ENCODE measurements at places on chromosomes 1 and 21. TPM values are rescaled to one million over a fixed set of nuclear protein-coding genes. Genes with fewer than 3 reads are reported as not detected.

DNA sequence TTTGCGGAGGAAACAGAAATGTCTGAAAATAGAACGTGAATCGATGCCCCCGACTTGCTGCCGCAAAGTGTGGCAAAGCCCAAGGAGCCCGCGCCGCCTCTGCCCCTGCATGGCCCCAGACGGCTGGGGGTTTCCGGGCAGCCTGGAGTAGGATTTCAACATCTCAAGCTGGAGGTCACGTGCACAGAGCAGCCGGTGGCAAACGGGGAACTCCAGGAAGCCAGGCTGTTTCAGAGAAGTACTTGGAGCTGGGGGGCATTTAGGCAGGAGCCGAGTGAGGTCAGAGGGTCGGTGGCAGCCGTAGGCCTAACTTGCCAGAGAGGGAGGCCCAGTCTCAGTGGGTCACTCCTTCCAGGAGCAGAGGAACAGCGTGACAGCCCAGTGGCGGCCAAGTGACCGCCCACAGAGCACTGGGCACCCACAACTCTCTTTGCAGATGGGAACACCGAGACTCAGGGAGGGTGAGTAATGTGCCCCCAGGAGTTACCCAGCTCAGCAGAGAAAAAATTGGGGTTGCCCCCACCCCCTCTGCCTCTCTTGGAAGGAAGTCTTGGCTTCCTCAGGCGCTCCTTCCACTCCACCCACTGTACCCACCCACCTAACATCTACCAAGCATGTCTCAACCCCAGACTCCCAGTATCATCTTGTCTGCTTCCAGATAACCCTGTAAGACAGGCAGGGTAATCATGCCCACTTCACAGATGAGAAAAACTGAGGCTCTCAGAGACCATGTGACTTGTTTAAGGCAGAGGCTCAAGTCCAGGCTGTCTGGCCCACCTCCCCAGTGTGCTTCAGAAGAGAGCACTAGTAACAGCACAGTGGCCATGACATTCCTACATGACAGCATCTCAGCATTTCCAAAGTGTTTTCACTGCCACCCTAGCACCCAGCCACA lies 179.4 kb downstream of the HIVEP3 start:
- H3K27me3 ChIP-seq = no peaks in the 10 kb centered on the region
- H3K36me3 ChIP-seq = no peaks in the 10 kb centered on the region
- no peak overlapping the region for H3K4me3 ChIP-seq
- H3K4me1 ChIP-seq = peaks cover 22% of the 10 kb centered on the region
- DNase-seq = no peak

DNA sequence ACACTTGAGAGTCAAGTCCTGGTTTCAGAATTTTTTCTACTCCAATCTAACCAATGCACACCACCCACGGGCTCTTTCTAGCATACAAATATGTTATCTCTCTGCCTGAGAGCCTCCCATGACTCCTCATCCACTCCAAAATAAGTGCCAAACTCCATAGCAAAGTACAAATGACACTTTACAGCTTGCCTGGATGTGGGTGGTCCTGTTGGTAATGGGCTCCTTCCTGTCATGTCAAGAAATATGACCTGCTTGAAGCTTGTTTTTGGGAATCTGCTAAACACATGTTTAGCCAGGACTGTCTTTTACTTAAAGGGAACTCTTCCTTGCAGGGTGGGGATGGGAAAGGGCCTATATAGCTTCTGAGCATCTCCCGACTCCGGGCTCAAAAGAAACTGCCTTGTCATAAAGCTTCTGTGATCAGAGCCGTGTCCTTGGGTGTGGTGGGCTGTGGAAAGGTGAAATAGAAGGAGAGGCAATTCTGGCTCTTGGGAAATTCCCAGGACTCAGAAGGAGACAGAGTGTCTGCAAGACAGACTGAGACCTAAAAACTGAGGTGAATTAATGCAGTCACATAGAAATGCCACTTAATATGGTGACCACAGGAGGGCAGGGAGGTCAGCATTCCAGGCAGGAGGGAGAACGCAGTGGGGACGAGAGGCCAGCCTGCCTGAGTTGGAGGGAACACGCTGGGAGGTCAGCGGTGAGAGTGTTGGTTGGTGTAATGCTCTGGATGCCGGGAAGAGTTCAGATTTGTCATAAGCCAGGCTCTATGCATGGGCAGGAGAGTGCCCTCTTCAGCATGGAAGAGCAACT lies 6.1 kb upstream of the IGFN1 start:
- no peak overlapping the region for H3K4me3 ChIP-seq
- no peak overlapping the region for H3K27ac ChIP-seq
- DNase-seq = no peak
- no peaks in the 10 kb centered on the region for H3K4me1 ChIP-seq

The KRTCAP2 gene
- 126 TPM for total RNA-seq

The SPRR5 gene
- total RNA-seq = not detected

The MYOG gene
- not detected for total RNA-seq

DNA sequence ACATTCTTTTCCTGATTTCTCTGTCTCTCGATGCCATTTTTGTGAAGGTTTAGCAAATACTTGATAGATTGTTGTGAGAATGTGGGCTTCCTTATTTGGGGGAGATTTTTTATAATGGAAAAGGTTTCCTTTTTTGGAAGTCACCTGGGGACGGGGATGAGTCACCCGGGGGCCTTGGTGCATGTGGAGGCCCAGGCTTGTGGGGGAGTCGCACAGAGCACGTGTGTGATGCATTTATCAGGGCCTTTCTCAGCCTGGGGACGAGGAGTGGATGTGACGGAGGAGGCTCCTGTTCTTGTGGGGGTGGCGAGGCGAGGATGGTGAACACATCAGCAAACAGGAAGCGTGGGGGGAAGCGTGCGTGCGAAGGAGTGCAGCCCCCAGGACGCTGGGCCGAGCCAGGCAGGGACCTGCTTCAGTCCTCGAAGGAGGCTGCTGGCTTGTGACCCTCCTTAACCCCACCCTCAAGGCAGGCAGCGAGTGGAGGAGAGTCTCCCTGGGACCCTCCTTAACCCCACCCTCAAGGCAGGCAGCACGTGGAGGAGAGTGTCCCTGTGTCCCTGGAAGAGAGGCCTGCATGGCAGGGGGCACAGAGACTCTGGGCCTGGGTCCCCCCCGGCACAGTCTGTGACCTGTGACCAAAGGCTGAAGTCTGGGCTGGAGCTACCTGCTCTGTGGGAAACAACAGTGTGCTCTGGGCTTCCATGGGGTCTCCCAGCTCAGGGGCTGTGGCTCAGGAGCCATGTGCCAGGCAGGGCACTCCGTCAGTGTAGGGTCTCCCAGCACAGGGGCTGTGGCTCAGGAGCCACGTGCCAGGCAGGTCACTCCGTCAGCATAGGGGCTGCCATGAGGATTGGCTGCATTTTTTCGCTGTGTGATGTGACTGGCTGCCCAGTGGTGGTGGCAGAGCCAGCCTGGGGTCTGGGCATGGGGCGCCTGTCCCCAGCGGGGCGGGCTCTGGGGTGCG lies 57.2 kb downstream of the AGPAT3 start:
- no peak overlapping the region for H3K4me3 ChIP-seq
- no peak for DNase-seq
- H3K4me1 ChIP-seq = peaks cover 56% of the 10 kb centered on the region
- H3K27ac ChIP-seq = no peak overlapping the region
- H3K36me3 ChIP-seq = no peaks in the 10 kb centered on the region

DNA sequence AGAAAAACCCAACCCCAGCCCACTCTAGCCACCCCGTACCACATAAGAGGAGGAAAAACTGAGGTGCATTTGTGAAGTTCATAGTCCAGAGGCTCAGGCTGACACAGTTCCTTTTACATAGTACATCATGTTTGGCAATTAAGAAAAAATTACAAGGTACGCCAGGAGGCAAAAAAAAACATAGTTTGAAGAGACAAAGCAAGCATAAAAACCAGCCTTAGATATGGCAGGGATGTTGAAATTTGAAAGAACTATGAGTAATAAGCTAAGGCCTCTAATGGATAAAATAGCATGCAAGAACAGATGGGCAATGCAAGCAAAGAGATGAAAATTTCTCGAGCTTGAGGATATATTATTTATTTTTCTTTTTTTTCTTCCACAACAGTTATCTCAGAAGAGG lies 31.9 kb downstream of the MIXL1 start:
- H3K27me3 ChIP-seq = no peaks in the 10 kb centered on the region
- no peaks in the 10 kb centered on the region for H3K36me3 ChIP-seq
- no peaks in the 10 kb centered on the region for H3K4me1 ChIP-seq
- DNase-seq = no peak

GRCh38 chr1:23558872-23559135 lies 497 bp downstream of the ID3 start:
- H3K27ac ChIP-seq = peak overlapping the region; percentile 97
- peak overlapping the region; percentile 91 for H3K4me3 ChIP-seq
- H3K27me3 ChIP-seq = no peaks in the 10 kb centered on the region
- H3K36me3 ChIP-seq = peaks cover 26% of the 10 kb centered on the region
- no peak for DNase-seq

The TNFSF18 gene
- 0.42 TPM for total RNA-seq

- peaks cover 60% of the 10 kb centered on the region for H3K27me3 ChIP-seq
- peak overlapping the region; percentile 15 for H3K4me3 ChIP-seq
- peak; percentile 21 for DNase-seq
- peak overlapping the region; percentile 82 for H3K27ac ChIP-seq
These were observed 164.7 kb downstream of the RUNX1 start for GRCh38 chr21:34884346-34884929.

The SELP gene
- total RNA-seq = 9.1 TPM

DNA sequence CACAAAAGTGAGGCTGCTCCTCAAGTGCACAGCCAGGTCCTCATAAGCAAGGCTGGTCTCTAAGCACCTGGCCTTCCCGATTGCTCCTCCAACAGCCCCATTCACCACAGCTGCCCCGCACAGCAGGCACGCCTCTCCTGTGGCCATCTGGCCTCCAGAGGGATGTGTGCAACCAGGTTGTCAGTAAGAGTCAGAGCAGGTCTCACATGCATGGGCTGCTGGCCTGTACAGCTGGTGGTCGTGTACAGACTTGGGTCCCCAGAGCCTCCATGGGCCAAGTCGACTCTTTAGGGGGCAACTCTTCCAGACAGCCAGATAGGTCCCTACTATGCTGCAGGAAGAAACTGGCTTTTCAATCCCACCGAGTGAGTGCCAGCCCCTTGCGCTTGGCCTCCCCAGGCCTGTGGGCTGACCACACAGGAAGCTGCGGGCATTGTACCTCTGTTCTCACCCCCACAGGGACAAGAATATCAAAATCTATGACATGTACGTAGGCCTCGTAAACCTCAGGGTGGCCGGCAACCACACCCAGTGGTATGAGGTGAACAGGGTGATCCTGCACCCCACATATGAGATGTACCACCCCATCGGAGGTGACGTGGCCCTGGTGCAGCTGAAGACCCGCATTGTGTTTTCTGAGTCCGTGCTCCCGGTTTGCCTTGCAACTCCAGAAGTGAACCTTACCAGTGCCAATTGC lies 1.4 kb downstream of the PRSS38 start:
- no peaks in the 10 kb centered on the region for H3K36me3 ChIP-seq
- H3K27ac ChIP-seq = no peak overlapping the region
- H3K4me1 ChIP-seq = no peaks in the 10 kb centered on the region
- no peak overlapping the region for H3K4me3 ChIP-seq
- no peaks in the 10 kb centered on the region for H3K27me3 ChIP-seq
- DNase-seq = no peak

DNA sequence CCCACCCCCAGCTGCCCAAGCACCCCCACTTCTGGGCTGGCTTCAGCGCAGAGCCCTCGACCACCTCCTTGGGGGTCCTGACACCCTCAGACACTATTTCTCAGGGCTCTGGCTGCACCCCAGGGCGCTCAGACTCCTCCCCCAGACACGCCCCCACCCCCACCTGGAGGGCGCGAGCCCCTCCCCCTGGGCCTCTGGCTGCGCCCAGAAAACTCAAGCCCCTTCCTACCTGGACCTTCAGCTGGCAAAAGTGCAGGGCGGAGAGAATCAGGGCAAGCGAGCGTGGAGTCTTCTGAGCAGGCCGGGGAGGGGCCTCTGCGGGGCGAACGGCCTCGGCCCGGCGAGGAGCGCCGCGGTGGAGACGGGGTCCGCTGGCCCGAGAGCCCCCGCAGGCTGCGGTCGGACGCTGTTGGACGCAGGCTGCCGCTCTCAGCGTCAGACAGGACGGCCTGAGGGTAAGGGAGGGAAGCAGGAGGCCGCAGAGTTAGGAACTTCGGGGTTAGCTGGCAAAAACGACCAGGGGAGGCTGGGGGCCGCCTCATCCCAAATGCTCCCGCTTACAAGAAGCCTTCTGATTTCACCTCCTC lies 17.4 kb upstream of the NBPF1 start:
- H3K4me3 ChIP-seq = no peak overlapping the region
- no peaks in the 10 kb centered on the region for H3K27me3 ChIP-seq
- H3K36me3 ChIP-seq = peaks cover 85% of the 10 kb centered on the region
- no peak for DNase-seq
- H3K27ac ChIP-seq = no peak overlapping the region

DNA sequence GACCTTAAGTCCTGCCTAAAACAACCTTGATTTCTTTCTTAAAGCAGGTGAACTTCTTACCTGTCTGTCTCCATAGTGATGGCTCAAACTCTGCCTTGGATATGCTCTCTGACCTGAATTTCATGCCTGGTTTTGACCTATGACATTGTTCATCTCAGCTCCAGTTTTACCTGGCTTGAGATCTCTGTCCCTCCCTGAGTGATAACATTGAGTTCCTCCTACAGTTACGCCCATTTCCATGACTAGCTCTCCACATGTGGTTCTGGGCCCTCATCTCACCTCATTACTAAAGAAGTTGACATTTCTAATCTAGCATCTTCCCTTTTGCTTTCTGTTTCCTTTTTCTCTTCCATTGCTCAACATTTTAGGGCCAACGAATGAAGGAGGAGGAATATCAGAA lies 233.1 kb downstream of the HHIPL2 start:
- H3K36me3 ChIP-seq = no peaks in the 10 kb centered on the region
- H3K4me1 ChIP-seq = no peaks in the 10 kb centered on the region
- H3K27me3 ChIP-seq = no peaks in the 10 kb centered on the region
- H3K4me3 ChIP-seq = no peak overlapping the region

DNA sequence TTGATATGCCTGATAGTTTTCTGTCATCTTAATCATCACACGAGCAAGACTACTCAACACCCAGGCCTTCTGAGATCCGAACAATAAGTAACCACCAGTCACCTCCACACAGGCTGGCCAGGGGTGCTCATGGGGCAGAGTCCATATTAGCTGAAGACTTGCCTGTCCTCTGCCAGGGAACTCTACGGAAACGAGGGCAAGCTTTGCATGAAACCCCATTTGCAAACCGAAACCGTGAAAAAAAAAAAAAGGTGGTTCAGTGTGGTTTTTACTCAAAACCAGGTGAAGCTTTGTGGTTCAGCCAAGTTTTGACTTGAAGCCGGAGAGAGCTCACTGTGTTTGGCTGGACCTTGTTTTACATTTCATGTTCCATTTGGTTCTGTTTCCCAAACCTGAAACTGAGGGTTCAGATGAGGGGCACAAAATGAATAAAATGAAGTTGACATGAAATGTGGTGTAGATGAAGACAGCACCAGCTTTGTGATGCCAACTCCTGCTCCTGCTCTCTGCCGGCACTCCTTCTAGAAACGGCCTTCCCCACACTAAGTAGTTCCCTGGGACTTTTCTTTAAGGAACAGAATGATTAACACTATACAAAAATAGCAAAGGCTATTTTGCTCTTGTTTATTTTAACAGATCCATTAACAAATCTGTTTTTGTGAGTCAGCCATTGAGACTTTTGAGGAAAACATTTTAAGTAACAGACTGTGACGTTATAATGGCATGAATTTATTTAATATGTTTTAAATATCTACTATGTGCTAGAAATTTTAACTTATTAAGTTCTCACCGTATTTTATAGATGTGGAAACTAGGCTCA lies 74.7 kb downstream of the RUNX1 start:
- no peak overlapping the region for H3K4me3 ChIP-seq
- H3K36me3 ChIP-seq = no peaks in the 10 kb centered on the region
- no peak for DNase-seq
- H3K27me3 ChIP-seq = no peaks in the 10 kb centered on the region
- H3K4me1 ChIP-seq = no peaks in the 10 kb centered on the region
